ENCODE measurements at places on chromosomes 1 and 21. TPM values are rescaled to one million over a fixed set of nuclear protein-coding genes. Genes with fewer than 3 reads are reported as not detected.
A peak's percentile ranks its signal among the peaks of the same experiment; 100 is the strongest.

COL6A2 gene
- 350 TPM for total RNA-seq

OR2G6 gene
- not detected for total RNA-seq

DNA sequence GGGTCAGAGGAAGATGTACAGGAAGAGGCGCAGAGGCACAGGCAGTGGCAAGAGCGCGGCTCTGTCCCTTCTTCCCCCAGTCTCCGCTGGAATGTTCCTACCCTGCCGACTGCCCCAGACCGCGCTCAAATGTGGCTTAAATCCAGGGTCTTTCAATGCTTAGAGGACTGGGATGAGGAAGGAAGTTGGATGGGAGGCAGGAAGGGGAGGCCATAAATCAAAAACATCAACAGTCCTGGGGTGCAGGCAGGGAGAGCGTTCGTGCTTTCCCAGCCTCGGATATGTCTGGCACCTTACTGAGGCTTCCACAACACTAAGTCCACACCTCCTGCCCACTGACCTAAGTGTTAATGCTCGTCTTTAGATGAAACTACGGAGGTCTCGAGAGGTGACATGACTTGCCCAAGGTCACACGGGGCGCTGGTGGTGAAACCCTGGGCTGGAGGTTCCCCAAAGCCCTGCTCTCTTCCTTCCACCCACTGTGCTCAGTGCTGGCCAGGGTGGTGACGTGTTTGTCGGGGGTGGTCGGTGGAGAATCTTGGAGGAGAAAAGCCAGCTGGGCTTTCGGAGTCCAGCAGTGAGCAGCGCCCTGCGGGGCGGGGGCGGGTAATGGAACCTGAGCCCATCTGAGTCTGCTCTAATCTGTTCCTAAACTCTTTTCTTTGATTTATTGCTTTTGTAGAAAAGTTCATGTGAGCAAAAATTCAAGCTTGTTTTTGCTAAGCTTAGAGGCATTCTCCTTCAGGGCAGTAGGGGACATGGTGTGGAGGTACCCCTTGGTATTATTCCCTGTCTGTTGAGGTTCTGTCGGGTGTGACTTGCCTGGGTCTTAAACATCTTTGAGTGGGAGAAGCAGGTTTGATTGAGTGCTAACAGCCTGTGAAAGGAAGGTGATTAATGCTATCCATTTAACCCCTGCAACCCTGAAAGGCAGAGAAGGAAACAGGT is 708 bp downstream of the CDA start:
- H3K4me3 ChIP-seq: no peak overlapping the region
- H3K36me3 ChIP-seq: no peaks in the 10 kb centered on the region
- peak; percentile 60 for DNase-seq
- no peaks in the 10 kb centered on the region for H3K4me1 ChIP-seq
- H3K27me3 ChIP-seq: peaks cover 24% of the 10 kb centered on the region
- H3K27ac ChIP-seq: no peak overlapping the region

- H3K4me3 ChIP-seq: peak overlapping the region; percentile 67
- peaks cover 4% of the 10 kb centered on the region for H3K36me3 ChIP-seq
- peak; percentile 74 for DNase-seq
- peak overlapping the region; percentile 93 for H3K27ac ChIP-seq
Observed at GRCh38 chr1:197200272-197200899, 53.9 kb upstream of the ASPM start.

- no peak overlapping the region for H3K4me3 ChIP-seq
- peak overlapping the region; percentile 55 for H3K27ac ChIP-seq
- H3K36me3 ChIP-seq: no peaks in the 10 kb centered on the region
- DNase-seq: no peak
- no peaks in the 10 kb centered on the region for H3K27me3 ChIP-seq
Observed at GRCh38 chr1:85314726-85315125, 38.3 kb upstream of the BCL10 start.

GRCh38 chr1:224447251-224447650 is 12.7 kb upstream of the WDR26 start:
- H3K36me3 ChIP-seq: no peaks in the 10 kb centered on the region
- no peak overlapping the region for H3K27ac ChIP-seq
- no peak for DNase-seq
- no peaks in the 10 kb centered on the region for H3K4me1 ChIP-seq

- no peak overlapping the region for H3K27ac ChIP-seq
- H3K4me1 ChIP-seq: no peaks in the 10 kb centered on the region
- no peak for DNase-seq
- H3K4me3 ChIP-seq: no peak overlapping the region
- no peaks in the 10 kb centered on the region for H3K36me3 ChIP-seq
Observed at GRCh38 chr1:77350012-77350770, 68.4 kb downstream of the AK5 start.

Data from lung (tissue), 17 donors.